CD4-positive, alpha-beta T cell treated with Interleukin-2 at 100 ng/mL for 4 hours (primary cell): ENCODE measurements at places on chromosomes 6 and 20.
A peak's percentile ranks its signal among the peaks of the same experiment; 100 is the strongest.

DNA sequence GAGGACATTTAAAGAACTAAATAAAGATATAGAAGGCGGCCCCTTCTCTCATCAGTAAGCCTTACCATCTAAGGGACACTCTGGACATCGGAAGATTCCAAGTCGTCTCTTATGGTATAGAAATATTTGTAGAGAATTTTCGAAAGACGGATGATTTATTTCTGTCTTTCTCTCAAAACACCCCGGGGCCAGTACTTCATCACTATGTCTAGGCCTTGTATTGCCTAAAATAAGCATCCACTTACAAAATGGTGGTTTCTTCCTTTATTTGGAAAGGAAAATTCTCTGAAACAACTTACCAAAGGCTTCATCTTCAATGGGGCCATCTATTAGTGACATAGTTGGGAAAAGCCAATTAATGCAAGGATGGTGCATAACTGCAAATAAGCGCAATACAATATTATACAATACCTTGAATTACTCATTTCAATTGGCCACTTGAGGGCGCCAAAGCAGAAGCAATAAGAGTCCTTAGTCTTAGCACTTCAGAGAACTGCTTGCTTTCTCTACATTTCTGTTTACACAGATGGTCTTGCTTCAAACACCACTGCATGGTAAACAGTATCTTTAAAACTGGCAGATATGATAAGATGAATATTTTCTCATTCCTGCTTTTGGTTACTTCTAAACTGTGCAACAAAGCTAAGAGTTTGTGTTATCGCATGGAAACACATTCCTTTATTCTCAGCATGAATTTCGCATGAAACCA is 113.2 kb downstream of the VIP start:
- DNase-seq, result peak; percentile 73

DNA sequence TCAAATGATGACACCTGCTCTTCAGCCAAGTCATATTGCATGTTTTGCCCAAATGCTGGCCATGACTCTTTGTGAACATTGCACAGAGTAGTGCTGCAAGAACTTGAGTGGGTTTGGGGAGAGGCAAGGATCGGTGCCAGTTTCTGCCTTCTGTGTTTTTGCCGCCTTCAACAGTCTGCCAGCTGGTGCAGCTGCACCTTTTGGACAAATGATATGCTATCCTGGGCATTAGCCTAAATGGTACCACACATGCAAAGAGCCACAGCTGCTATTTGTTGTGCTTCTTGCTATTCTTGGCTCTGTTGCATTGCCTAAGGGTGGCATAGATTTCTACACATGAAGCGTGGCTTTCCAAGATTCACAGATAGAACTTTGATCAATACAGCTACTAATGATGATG is 189.0 kb upstream of the CCN2 start:
- no peak for DNase-seq

- no peak for DNase-seq
These were observed 529.6 kb upstream of the RNF217 start for GRCh38 chr6:124432620-124433019.

DNA sequence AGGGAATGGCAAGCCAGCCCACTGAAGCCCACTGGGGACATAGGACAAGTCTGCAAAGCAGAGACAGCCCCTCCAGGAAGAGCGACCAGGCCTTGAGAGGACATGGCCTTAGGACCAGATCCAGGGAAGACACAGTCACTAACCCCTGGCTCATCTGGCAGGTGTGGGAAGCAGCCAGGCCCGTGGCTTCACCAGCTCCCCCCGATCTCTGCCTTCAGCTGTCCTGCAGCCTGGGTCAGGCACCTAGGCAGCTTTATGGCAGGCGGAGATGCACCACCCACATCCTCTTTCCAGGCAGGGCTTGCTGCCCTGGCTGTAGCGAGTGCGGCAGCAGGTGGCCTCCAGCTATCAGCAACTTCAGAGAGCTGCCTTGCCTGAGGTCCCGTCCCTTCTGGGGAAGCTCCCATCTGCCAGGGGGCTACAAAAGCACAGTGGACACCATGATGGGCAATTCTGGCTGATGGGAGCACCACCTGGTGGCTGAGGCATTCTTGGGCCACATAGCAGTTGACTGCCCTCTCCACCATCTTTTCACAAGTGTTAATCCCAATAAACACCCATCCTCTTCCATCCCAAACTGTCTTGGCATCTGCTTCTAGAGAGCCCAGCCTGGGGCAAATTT is 85.8 kb downstream of the DZANK1 start:
- DNase-seq, result no peak

GRCh38 chr6:38146021-38146733 is 326.6 kb downstream of the ZFAND3 start:
- no peak for DNase-seq

DNA sequence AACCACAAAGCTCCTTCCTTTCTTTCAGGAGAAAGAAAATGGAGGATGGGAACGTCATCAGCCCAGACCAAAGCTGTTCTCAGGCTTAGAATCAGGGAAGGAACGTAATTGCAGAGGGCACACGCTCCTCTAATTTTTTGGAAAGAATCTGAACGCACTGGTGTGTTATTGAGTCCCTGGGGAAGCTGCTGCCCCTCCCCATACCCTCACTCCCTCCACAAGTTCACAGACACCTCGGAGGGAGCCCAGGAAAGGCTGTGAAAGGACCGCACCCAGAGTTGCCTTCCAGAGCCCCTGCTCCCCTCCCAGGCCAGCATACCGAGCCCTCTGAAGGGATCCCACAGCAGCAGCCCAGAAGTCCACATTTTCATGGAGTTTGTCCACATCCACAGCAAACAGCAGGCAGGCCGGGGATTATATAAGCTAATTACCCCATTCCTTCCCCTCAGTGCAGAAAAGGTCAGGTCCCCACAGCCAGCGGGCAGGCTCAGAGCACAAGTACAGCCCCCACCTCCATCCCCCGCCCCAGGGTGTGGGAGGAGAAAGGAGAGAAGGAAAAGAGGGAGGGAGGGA is 53.7 kb downstream of the ANKRD60 start:
- no peak for DNase-seq

- DNase-seq, result no peak
These were observed 159.7 kb upstream of the MCHR2 start for GRCh38 chr6:100153636-100154275.

- DNase-seq, result peak; percentile 67
These were observed 227.9 kb downstream of the BCAS1 start for GRCh38 chr20:53842301-53843099.

DNA sequence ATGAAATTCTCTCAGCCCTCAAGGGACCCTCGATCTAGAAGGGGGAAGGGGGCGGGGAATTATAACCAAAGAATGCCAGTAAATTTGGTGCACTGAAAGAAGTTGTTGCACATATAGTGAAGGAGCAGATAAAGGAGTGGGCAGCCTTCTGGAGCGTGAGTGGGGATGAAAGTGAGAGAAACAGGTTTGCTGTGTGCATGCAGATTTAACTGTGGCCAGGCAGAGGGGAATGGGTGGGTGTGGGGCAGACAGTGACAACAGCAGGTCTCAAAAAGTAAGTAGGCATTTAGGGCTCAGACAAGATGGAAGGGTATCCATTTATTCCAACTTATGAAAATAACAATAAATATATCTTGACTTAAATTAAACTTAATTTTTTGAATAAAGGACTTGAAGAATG is 149.1 kb downstream of the KCNQ5 start:
- no peak for DNase-seq

- no peak for DNase-seq
These were observed 229.6 kb downstream of the FOXC1 start for GRCh38 chr6:1839361-1839760.

GRCh38 chr6:14174996-14175395 is 57.4 kb downstream of the CD83 start:
- no peak for DNase-seq

- DNase-seq, result no peak
These were observed 119.2 kb upstream of the ASCC3 start for GRCh38 chr6:101000341-101000740.

DNA sequence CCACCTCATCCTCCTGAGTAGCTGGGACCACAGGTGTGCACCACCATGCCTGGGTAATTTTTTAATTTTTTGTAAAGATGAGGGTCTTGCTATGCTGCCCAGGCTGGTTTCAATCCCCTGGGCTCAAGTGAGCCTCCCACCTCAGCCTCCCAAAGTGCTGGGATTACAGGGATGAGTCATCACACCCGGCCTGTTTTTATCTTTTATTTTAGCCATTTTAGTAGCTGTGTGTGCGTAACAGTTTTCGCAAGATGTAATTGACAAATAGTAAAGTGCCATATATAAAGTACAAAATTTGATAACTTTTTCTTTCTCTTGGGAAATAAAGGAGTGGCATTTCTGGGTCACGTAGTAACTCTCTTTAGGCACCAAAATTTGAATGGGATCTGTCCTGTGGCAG is 21.4 kb downstream of the SNAI1 start:
- no peak for DNase-seq

GRCh38 chr20:19254956-19255355 is 42.5 kb downstream of the SLC24A3 start:
- no peak for DNase-seq

GRCh38 chr6:144265390-144265789 is 19.7 kb upstream of the UTRN start:
- DNase-seq, result no peak

DNA sequence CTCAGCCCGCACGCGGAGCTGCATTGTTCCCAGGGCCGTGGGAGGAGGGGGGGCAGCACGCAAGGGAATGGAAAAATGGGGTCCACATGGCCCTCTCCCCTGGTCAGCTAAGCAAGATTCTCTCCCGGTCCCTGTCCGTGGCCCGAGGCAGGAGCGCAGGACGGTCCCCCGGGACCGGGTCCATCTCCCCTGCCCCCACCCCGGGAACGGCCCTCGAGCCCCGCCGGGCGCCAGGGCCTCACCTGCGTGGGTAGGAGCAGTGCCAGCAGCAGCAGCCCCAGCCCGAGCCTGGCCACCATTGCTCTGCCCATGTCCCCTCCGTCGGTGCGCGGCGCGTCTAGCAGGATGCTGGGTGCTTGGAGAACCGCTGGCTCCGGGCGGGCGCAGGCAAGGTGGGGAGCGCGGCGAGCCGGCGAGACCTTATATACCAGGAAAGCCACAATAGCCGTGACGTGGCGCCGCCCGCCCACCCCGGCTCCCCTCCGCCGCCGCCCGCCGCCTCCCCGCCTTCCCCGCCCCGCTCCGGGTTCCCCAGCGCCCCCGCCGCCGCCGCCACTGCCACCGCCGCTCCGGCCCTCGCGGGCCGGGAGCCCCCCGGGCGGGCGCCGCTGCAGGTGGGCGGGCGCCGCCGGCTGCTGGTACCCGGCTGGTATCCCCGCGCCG is at the start of gene CD24:
CD24 (minus strand) TSS at position 394 of the 663 bp plus-strand sequence; CDS start at position 311, 83 bp downstream.
- DNase-seq, result no peak

DNA sequence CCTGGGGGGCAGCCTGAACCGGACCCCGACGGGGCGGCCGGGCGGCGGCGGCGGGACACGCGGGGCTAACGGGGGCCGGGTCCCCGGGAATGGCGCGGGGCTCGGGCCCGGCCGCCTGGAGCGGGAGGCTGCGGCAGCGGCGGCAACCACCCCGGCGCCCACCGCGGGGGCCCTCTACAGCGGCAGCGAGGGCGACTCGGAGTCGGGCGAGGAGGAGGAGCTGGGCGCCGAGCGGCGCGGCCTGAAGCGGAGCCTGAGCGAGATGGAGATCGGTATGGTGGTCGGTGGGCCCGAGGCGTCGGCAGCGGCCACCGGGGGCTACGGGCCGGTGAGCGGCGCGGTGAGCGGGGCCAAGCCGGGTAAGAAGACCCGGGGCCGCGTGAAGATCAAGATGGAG is 636 bp downstream of the SRF start:
- peak; percentile 22 for DNase-seq

DNA sequence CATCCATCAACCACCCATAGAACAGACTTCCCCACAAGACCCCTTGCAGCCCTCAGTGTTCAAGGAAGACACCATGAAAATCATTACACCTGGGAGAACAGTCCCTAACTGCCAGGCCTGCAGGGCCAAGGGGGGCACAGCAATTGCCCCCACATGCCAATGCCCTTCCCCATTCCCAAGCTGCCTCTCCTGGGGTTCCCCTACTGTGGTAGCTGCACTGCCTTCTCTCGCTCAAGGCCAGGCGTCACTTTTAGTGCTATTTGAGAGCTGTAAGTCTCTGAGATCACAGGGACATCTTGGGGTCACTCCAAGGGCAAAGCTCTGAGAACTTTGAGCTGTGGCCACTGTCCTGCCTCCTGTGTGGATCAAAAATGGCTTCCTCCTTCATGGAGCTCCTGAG is 6.0 kb upstream of the ACSS1 start:
- no peak for DNase-seq

GRCh38 chr20:36105711-36106226 is 48.8 kb upstream of the EPB41L1 start:
- no peak for DNase-seq

DNA sequence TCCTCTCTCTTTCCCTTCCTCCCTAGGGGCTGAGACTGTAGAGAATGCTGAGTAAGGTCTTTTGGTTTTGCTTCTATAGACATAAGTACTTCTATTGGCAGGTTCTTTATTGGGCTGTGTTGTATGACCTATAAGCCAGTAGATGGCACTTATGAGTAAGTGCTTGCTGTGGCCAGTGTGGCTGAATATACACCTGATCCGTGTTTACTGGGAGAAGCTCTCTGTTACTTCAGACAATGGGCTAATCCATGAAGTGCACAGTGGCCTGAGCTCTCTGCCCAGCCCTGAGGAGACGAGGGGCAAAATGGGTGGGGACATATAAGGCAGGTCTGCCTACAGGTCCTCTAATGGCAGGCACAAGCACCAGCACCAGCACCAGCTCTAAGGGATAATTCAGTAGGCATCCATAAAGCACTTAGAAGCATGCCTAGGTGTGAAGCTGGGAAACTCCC is 610.3 kb downstream of the RNF144B start:
- no peak for DNase-seq

DNA sequence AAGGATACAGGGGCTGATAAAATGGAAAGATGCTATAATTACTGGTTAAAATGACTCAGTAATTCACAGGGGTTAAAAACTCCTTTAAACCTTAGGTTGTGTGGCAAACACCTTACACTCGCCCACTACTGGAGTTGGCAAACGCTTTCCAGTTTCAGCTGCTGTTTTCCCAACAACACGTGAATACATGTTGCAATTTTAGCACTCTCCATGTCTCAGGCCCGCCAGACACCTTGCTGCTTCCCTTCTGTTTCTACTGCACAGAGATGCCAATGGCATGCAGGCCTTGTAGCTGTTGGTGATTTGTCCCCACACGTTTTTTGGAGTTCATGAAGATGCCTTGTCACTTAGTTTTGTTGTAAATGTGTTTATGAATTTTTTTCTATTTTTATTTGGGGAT is 5.3 kb upstream of the TTPAL start:
- DNase-seq, result no peak

DNA sequence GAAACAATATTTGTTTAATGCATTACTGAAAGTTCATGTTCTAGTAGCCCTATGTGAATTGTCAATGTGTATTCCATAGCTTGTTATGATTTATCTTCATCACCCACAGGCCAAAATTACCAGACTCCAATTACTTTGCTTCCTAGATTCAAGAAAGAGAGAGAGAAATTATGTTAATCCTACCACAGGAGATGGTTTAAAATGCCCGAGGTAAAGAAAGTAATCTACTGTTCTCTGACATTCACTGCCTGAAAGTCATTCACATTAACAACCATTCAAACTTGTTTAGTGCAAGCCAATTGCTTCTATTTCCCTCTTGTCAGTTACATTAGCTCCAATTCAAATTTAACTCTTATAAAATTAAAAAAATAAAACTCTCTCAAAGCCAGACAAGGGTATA is 260.4 kb upstream of the THEMIS start:
- DNase-seq, result no peak
